ENCODE measurements at places on chromosomes 12 and 14.

DNA sequence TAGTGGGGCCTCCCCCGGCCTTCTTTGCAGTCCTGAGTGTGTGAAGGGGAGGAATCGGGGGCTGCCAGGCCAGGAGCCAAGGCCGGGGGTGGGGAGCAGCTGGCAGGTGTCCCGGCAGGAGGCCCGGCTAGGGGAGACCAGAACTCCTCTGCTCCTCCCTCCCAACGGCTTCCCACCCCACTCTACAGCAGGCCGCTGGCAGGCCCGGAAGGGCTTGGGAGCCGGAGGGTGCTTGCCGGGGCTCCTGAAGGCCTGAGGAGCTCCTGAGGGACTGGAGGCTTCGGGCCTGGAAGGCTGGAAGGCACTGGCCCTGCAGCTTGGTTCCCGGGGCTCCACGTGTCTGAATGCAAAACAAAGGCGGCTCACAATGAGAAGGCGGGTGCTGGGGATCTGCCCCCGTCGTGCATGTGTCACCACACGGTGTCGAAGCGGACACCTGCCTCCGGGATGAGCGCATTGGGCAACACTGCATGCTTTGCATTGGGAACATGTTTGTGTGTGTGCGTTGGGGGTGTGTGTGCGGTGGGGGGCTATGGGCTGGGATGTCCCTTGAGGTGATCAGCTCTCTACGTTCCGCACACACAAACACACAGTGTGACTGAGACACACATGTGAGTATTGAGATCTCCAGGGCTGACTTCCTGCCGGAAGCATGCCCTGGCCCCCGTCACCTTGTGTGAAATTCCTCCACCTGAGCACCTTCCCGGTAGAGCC, 30.9 kb upstream of the ANKRD9 start:
- no peak for DNase-seq

- DNase-seq: no peak
Observed at GRCh38 chr14:102980409-102980810, 57.9 kb downstream of the AMN start.

DNA sequence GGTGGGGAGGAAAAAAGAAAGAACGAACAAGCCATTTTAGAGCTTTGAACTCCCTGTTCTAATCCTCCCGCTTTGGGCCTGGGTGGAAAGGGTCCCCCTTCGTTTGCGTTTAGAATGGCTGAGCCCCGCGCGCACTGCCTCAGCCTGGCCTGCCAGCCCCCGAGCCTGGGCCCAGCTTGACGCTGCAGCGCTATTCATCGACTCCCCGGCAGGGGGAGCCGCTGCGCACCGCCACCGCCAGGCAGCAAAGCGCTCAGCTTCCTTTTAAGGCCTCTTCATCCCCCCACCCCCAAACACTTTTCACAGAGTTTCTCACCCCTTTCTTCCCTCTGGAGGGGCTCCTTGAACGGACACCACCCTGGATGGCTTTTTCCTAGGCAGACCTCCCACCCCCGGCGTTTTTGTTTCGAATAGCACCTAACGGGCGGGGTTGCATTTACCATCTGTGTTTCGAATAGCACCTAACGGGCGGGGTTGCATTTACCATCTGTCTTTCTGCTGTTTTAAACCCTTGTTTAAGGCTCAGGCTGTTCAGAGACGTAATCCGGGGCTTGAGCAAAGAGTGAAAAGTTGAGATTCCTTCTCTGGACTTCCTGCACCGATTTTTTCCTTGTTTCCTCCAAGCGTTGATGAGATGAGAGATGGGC, 56.4 kb upstream of the PIWIL1 start:
- DNase-seq: peak; percentile 66

DNA sequence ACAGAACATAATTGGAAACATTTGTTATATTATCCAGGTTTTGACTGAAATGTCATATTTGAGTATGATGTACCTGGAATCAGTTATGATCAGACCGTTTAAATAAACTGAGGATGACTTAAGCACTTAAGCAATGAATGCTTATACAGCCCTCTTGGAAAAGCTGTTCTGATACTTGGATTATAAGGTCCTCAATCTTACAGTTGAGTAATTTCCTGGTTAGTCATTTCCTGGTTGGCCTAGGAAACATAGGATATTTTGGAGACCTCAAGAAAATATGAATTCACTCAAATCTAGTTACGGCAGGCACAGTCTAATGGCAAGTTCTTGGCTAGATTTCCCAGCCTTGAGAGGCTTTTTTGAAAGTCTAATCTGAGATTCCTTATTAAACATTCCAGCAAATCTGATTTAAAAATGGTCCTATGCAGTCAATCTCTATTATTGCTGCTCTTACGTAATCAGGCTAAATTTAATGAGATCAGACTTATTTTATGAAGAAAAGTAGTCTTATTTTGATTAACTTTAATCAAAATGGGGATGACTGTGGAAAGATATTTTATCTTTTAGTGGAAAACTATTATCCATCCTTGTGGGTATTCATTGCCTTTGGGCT, 447.2 kb downstream of the SNAPC1 start:
- no peak for DNase-seq

GRCh38 chr12:52975204-52975603, 26.3 kb downstream of the KRT18 start:
- DNase-seq: no peak

GRCh38 chr14:36757734-36758601, 96.3 kb downstream of the PAX9 start:
- DNase-seq: no peak

- DNase-seq: no peak
Observed at GRCh38 chr14:55062517-55063351, 11.3 kb downstream of the MAPK1IP1L start.

GRCh38 chr12:15220915-15221885, at the start of gene RERG:
Gene RERG (minus strand): TSS chr12:15221417. CDS start chr12:15217489, 3,928 bp downstream.
- peak; percentile 90 for DNase-seq

DNA sequence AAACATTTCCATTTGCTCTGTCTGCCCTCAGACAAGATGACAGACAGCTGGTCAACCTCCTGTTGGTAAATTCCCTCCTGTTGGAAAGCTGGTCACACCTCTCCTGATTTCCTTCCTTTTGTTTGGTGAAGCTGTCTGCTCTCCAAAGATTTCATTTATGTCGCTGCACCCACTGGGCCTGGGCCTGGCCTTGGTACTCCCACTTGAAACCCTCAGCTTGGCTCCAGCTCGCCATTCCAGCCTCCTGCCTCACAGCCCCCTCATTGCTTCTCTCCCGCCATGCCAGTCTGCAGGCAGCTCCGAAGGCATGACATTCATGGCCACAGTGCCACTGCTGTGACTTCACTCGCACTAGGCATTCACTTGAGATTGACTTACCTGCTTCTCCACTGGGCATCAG, 451.8 kb downstream of the VRK1 start:
- DNase-seq: no peak

DNA sequence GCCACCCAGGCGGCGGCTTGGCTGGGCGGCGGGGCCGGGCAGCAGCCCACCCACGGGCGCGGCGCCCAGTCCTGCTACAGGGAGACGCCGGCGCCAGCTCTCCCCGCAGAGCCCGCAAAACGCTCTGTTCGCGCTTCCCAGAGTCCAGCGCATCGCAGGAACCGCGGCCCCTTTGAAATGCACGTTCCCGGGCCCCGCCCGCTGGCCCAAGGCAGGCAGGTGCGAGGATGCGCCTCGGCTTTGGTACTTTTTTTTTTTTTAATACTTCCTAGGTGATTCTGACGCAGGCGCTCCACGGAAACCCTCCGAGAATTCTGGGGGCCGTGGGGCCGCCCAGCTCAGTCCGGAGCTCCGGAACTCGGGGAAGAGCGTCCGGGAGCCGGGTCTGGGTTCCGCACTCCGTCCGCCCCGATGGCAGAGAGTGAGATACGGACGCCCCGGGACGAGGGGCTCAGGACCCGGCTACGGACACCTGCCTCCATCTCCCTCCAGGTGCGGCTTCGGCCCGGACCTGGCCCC, 483 bp downstream of the POC1B start:
- peak; percentile 27 for DNase-seq

DNA sequence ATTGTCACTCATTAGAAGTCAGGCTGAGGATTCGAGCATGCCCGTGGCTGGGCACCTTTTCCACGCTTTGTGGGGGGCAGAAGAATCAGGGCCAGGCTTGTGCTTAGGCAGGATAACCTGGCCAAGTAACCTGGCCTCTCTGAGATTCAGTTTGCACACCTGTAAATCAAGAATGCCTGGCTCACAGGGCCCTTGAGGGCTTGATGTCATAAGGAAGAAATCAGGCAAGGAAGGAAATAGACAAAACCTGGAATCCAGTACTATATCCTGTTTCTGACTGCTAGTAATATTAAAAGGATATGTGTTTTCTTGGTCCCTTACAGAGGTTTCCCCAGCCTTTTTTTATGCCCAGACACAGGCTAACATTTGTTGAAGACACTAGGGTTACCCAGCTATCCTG, 91.9 kb downstream of the SAMD4A start:
- DNase-seq: no peak

GRCh38 chr12:52081263-52081733, 1.8 kb downstream of the SMIM41 start:
- no peak for DNase-seq

DNA sequence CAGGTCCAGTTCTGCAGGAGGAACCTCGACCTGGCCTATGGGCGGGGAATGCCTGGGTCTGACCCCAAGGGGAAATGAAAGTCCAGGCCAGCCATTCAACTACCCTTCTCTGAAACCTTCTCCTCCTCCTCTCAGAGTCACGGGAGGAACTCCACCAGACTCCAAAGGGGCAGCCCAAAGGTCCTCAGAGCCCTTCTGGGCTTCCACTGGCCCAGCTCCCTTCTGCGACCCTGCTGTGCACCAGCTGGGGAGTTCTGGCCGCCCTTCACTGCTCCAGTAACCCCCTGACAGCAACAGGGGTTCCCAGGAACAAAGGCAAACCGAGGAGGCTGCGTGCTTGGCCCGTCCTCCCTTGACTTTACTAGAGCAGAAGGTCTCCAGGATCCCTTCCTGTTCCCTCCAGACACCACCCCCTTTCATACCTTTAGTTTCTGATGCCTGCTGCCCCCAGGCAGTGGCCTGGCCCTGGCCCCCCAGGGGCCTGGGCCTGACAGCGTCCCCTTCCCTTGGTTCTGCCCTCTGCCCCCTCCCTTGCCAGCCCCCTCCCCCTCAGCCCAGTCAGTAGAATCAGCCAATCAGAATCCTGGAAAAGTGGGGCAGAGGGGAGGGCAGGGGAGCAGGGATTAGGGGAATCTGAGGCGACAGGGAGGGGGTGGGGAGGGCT, 850 bp upstream of the ZNF385A start:
- peak; percentile 61 for DNase-seq

GRCh38 chr12:75390899-75391538, at the start of gene GLIPR1L2:
Gene GLIPR1L2 (plus strand): TSS chr12:75391089. CDS start chr12:75391117, 28 bp downstream.
- peak; percentile 98 for DNase-seq
